GM19239 (cell line): ENCODE measurements at places on chromosomes 2 and 18.
A peak's percentile ranks its signal among the peaks of the same experiment; 100 is the strongest.

- no peak for DNase-seq
Observed at GRCh38 chr2:200993097-200993496, 29.6 kb upstream of the ORC2 start.

- DNase-seq = no peak
Observed at GRCh38 chr2:208584378-208584985, 177.9 kb downstream of the PTH2R start.

- no peak for DNase-seq
Observed at GRCh38 chr2:74102516-74102915, 45.2 kb downstream of the BOLA3 start.

GRCh38 chr2:217316743-217317142 lies 456.9 kb upstream of the TNP1 start:
- DNase-seq = peak; percentile 7

GRCh38 chr2:203804070-203804469 lies 63.5 kb upstream of the CTLA4 start:
- DNase-seq = no peak

DNA sequence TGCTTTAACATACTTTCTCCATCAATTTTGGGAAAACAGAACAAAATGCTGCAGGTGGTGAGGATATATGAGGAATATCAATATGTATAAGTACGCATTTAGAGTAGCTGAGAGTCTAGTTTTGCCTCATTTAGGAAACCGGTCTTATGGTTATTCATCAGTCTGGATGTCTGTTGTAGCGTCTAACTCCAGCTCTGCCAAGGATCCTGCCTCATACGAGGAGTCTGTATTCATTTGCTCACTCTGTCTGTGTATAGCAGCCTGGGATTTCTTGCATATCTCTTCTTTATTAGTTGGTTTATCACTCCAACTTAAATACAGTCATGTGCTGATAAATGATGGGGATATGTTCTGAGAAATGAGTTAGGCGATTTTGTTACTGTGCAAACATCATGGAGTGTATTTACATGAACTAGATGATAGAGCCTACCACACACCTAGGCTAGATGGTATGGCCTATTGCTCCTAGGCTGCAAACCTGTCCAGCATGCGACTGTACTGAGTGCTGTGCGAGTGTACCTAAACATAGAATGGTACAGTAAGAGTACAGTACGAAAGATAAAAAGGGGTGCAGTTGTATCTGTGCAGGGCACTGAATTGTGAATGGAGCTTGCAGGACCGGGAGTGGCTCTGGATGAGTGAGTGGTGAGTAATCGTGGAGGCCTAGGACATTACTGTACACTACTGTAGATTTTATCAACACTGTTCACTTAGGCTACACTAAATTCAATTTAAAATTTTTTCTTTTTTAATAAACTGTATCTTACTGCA lies 148.1 kb downstream of the ZNF407 start:
- DNase-seq = no peak

GRCh38 chr18:56933472-56933871 lies 213.4 kb upstream of the BOD1L2 start:
- DNase-seq = no peak
